ENCODE measurements at places on chromosomes 7 and 10.
A peak's percentile ranks its signal among the peaks of the same experiment; 100 is the strongest.

DNA sequence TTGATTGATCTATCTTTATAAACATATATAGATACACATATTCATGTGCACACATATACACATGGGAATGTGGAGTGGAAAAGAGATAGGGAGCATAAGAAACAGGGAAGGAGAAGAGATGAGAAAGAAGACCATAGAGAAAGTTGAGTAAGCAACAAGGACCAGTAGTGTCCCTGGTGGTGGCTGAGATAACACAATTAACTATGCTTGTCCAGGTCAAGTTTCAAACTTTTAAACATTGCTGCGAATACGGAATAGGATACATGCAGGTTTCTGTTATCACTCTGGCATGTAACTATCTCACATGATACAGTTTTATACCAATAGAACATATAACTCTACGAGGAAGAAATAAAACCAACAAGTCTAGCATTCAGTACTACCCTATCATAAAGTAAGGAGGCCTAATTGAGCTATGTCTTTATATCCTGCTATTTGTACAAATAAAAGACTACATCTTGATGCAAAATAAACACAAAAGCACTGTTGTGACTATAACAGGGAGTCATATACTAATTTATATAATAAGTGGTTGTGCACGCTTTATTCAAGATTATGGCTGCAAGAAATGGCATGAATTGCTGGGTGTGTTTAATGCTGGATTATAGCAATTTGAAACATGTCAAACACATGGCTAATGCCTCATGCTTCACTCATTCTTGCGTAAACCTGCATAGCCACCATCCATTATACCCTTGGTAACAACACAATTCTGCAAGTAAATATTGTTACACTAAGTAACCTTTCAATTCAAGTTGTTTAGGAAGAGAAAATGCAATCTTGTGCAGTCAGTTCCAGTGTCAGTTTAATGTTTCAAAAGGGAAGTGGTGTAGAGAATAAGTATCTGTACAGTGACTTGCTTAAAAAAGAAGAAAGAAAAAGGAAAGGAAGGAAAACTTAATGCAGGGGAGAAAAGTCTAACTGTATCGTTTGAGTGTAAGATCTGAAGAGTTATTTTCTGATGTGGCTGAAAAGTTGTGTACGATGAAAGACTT lies 8.2 kb downstream of the FOXP2 start:
- no peak for DNase-seq

GRCh38 chr7:101733713-101734475 lies 83.5 kb upstream of the CUX1 start:
- peak; percentile 76 for DNase-seq

GRCh38 chr7:98178321-98178720 lies 32.9 kb upstream of the BHLHA15 start:
- DNase-seq: peak; percentile 94

GRCh38 chr10:46042527-46042926 lies 3.5 kb downstream of the MSMB start:
- no peak for DNase-seq

DNA sequence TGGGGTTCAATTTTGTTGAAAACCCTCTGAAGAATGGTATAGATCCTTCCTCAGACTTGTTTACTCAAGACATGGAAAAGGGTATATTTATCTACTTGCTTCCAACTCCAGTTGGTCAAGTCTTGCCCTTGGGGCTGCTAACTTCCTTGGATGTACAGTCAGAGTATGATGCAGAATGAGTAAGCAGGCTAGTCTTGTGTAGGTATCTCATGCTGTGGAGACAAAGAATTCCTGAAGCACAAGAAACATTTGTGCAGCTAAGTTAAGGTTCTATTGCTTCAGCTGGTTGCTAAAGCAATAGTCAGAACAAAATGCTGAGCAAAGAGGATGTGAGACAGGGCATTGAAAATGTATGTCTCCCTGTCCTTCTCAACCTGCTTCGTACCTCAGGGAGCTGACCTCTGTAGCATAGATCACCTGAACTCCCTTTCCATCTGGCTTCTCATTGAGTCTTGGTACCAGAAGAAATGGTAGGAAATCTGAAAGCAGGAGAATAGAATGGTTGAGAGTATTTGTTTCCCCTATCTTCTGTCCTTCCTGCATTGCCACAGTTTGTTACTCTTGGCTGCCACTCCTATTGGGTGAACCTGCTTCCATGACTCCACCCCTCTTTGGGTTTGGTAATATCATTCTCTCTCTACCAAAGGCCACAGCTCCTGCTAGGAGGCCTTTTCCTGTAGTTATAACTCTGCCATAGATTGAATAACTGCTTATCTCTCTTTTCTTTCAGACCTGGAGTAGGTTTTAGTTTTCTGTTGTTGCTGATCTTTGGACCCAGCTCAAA lies 346.0 kb downstream of the PHF14 start:
- no peak for DNase-seq

GRCh38 chr7:151793991-151794507 lies 82.9 kb downstream of the PRKAG2 start:
- DNase-seq: no peak

GRCh38 chr7:123789817-123790216 lies 41.0 kb upstream of the WASL start:
- no peak for DNase-seq

- no peak for DNase-seq
These were observed 193.0 kb upstream of the CELF2 start for GRCh38 chr10:10824591-10825148.

DNA sequence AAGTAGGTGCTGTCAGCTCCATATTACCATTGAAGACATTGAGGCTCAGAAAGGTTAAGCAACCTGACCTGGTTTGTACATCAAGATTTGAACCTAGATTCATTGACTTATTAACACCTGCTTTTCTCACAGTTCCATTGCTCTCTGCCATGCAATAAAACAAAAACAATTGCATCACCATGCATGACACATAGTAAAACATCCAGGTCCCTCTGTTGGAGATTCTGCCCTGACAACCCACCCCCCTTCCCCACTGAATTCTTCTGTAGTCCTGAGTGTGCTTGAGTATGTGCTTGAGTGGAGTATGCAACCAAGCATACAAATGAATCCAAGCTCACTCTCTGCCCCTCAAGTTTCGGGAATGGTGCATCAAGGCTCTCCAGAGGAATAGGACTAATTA lies 6.0 kb upstream of the LMBR1 start:
- DNase-seq: no peak

DNA sequence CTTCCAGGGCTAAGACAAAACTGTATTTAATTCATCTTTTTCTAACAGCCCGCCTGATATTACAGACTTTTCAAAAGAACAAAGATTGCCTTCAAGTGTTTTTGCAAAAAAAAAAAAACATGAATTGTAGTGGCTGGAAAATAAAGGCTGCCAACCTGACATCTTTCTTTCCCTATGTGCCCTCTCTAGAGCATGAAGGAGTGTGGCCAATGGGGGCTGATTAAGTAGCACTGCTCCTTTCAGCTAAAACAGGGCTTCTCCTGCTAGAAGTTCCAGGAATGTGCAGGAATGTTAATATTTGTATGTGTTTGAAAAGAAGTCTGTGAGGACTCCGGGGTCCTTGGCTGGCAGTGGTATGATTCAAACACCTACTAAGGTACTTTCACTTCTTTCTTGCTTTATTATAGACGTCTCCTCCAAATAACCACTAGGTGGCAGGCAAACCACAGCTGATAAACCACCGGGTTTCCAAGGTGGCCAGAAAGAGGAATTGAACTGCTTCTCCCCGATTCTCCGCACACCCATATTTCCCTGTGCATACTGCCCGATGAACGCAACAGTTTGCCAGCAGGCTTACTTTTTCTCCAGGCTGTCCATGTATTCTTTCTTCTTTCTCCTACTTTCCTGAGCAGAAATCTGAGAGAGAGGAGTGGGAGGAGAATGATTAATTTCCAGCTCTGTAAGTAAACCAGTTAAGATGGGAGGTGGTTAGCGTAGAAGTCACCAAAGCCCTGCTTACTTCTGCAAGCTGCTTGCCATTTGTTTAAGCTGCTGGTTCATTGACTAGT lies 56.8 kb upstream of the DGKI start:
- DNase-seq: peak; percentile 64

- DNase-seq: no peak
These were observed 36.1 kb downstream of the AGMO start for GRCh38 chr7:15525652-15526263.

- DNase-seq: no peak
These were observed 38.8 kb downstream of the PIK3AP1 start for GRCh38 chr10:96681524-96681923.

- no peak for DNase-seq
These were observed 9.4 kb downstream of the GPR22 start for GRCh38 chr7:107479303-107479702.

DNA sequence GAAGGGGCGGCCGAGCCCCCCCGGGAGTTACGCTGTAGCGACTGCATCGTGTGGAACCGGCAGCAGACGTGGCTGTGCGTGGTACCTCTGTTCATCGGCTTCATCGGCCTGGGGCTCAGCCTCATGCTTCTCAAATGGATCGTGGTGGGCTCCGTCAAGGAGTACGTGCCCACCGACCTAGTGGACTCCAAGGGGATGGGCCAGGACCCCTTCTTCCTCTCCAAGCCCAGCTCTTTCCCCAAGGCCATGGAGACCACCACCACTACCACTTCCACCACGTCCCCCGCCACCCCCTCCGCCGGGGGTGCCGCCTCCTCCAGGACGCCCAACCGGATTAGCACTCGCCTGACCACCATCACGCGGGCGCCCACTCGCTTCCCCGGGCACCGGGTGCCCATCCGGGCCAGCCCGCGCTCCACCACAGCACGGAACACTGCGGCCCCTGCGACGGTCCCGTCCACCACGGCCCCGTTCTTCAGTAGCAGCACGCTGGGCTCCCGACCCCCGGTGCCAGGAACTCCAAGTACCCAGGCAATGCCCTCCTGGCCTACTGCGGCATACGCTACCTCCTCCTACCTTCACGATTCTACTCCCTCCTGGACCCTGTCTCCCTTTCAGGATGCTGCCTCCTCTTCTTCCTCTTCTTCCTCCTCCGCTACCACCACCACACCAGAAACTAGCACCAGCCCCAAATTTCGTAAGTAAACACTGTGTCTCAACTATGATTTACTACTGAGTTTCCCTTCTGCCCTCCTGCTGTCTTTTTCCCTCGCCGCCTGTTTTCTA lies 666 bp downstream of the NRG3 start:
- DNase-seq: no peak

- DNase-seq: no peak
These were observed 5.8 kb downstream of the IFIT1 start for GRCh38 chr10:89398003-89398749.

DNA sequence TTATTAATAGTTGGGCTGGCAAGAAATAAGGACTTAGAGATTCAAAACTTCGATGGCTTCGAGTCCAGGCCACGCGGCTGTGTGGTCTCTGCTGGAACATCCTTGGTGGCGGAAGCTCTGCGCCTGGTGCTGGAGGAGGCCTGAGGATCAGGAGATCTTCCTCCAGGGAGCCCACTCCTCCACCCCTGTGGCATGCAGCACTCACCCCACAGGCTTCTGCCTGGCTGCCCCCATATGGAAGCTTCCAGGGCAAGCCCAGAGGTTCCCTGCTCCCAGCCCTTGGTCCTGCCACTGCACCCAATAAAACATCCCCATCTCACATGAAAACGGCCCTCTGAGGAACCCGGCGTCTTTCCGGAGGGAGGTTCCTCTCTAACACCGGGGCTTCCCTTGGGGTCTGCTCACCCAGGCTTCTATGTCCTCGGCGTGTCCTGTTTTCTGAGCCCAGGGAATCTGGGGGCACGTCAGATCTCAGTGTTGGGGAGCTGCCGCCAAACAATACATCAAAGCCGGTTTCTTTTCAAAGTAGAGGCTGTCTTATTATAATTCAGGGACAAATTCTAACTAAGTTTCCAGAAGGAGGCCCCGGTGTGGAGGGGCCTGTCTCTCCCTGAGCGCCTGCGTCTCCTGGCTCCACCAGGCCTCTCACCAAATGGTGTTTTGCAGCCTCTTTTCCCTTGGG lies 32.4 kb downstream of the CALML3 start:
- no peak for DNase-seq

DNA sequence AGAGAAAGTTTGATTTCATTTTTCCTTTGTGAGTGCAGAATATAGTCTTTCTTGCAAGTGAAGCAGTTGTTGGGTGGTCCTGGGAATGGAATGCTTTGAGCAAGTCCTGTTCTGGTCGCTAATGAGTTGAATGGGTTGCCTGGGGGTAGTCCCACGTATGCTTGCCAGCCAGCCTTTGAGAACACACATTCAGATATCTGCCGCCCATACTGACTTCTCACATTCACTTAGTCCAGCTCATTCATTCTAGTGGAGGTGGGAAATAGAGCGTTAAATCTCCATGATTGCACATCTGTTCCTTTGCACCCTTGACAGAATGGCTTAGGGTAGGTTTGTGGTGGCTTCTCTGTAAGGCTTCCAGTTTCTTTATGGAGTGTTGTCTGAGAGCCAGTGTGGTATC lies 256.6 kb downstream of the SORCS3 start:
- DNase-seq: no peak

GRCh38 chr7:82054544-82054943 lies 284.7 kb upstream of the HGF start:
- DNase-seq: no peak

- no peak for DNase-seq
These were observed 168.3 kb downstream of the BMPER start for GRCh38 chr7:34073676-34074075.

DNA sequence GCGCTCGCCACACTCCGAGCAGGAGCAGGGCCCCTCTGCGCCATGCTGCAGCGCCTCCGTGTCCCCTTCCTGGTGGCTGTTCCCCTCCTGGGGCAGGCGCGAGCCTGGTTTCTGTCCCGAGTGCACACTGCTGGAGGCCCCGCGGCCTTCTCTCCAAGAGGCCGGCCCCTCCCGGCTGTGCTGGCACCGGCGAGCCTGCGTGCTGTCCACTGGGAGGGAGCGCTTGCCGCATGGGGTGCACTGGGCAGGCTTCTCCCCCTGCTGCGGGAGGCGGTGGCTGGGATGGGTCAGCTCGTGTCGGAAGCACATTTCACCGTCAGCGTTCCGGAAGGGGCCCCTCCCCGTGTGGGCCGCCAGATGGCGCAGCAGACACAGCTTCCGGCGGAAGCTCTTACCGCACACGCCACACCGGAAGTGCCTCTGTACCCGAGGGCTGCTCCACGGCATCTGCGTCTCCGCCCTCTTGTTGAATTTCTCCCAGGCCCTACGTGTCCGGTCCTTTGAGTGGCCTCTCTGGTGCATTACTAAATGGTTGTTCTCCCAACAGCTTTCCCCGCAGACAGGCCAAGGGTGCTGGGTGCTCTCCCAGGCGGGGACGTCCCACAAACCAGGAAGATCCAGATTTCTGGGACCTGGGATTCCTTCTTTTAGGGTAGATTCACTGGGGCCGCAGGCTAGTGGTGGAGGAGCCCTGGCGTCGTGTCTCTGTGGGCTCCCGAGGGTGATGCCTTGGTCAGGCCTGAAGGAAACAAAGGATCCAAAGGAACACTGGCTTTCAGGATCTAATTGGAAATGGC lies 18.7 kb downstream of the ZNF786 start:
- no peak for DNase-seq

GRCh38 chr7:149048805-149049204 lies 20.5 kb upstream of the PDIA4 start:
- no peak for DNase-seq

All from NCI-H2029 (cell line).